ENCODE measurements at places on chromosomes 2 and 18.

DNA sequence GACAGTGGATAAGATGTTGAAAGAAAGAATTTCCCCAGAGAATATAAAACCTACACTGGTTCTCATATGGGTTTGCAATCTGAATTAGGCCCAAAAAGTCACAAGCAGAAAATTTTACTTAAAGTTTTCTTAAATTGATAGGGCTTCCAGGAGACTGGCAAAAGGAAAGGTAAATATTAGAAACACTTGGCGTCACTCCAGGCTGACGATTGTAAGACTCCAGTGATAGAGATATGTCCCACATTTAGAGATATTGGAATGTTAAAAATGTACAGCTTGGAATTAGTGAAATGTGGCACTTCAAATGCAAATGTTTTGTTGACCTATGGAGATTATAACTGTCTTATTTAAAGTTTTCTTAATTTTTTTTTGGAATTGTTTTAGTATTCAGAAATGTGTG lies 14.0 kb downstream of the YIPF4 start:
- DNase-seq = no peak

- no peak for DNase-seq
Measured at GRCh38 chr2:164782323-164782722, 59.3 kb downstream of the COBLL1 start.

DNA sequence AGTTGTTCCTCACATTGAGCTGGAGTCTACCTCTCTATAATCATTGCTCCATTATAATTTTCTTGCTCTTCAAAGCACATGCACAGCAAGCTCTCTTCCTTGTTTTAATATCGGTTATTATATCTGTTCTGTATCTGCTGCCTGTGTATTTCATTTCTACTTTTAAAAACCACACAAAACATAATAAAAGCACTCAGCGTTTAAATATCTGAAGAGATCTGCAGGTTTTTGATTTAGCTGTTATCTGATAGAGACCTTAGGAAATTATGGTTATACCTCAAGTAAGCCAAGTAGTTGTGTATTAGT lies 49.0 kb downstream of the SERPINB7 start:
- no peak for DNase-seq

DNA sequence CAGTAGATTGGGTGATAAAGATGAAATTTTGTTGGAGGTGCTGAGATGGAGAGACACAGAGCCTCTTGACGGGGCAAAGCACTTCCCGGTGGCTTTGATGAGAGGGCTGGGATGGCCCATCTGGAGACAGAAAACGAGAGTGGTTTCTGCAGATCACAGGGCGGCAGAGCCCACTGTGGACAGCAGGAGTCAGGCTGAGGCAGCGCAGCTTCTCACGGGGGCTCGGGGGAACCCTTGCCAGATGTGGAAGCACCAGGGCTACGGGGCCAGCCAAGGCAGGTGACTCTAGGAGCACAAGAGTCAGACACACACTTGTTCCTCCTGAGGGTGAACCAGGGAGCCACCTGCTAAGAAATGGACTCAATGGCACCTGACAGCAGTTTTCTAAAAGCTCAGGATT lies 78.5 kb downstream of the TPO start:
- no peak for DNase-seq
